ENCODE measurements at places on chromosomes 7 and 10.

DNA sequence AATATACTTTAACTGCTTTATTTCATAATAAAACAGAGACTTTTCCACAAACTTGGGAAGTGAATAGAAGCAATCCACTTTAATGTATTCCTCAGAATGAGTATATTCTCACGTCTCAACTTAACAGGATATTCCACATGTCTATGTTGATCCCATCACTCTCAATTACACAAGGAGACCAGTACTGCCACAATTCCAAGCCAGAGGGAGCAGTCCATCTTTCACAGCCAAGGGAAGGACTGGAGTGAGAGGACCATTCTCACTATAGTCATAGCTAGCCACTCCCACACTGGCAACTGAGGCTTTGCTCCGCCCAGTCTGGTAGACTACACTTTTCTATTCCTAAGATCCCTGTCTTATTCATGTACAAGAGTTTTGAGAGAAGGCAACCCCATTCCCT, 553.9 kb downstream of the CNTNAP2 start:
- no peak for DNase-seq

DNA sequence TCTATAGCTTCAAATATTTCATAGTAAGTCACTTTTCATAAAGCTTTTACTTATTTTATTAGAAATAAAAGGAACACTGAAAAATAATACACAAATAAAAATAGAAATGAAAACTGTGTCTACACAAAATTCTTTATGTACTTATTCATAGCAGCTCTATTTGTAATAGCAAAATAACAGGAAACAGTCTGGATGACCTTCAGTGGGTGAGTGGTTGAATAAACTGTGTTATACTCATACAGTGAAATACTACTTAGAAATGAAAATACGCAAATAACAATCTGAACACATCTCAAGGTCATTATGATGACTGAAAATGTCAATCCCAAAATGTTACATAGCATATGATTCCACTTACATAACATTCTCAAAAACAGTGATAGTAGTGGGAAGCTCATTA, 138.7 kb upstream of the PCLO start:
- no peak for DNase-seq

GRCh38 chr10:72272689-72273409, 875 bp upstream of the DDIT4 start:
- DNase-seq: peak; percentile 97

DNA sequence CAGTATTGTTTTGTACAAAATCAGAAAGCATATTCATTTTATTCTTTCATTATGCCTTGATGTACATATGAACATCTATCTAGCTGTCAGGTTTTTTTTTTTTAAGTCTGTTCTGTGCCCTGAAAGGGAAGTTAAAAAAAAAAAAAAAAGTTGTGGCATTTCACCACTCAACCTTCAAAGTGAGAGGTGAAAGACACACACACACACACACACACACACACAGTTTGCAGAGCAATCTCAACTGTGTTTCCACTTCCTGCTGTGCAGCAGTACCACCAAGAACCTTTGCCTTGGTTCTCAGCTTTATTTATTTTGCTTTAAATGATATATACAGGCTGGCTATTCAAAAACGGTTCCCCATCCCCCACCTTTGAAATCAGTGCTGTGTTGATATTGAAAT, 955.6 kb downstream of the GATA3 start:
- DNase-seq: no peak

GRCh38 chr7:153682628-153683027, 369.6 kb upstream of the DPP6 start:
- no peak for DNase-seq

GRCh38 chr7:118590107-118590506, 365.6 kb downstream of the ANKRD7 start:
- peak; percentile 11 for DNase-seq

- DNase-seq: no peak
These were observed 117.2 kb upstream of the GLCCI1 start for GRCh38 chr7:7851381-7851780.

GRCh38 chr10:31101123-31101522, 69.5 kb upstream of the ZNF438 start:
- no peak for DNase-seq

GRCh38 chr10:83983578-83984255, 155.6 kb upstream of the GHITM start:
- DNase-seq: peak; percentile 16

DNA sequence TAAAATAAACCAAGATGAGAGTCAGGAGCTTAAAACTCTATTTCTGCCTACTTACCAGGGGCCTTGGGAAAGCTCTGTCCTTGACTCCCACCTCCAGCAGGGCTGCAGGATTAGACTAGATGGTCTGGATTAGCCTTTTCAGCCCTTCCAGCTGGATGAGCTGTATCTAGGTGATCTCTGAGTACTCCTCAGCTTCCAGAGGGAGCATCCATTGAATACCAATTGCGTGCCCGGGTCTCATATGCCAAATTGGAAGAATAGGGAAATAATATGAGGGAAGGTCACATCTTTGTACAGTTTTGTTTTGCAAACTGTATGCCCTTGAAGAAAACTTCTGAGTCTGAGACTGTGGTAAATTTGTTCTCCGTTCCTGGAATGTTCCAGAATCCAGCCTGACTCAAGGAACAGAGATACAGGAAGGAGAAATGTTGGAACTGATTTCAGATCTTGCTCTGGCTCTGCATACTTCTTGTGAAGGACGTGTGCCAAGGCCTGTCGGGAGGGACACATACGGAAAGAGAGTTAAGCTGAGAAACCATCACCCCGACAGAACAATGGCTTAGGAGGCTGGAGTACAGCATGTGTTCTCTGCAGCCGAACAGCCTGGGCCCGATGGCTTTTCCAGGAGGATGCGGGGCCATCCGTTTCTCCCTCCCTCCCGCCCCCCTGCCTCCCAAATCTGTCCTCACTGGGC, 44.9 kb downstream of the MINDY4 start:
- no peak for DNase-seq

DNA sequence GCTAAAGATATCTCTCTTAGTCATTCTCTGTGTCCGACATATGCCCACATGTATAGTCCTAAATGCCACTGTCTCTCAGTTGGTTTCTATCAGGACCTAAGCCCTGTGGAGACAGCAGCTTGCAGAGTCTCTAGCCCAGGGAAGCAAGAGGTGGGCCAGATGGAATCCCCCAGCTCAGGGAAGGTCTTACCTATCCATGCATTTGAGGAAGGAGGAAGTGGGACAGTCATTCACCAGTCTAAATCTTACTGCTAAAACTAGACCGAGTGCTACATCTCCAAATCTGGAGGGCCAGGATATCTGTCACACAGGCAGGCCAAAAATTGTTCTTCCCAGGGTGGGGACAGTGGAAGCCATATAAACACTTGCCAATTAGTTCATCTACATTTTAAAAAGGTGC, 26.4 kb upstream of the HERPUD2 start:
- no peak for DNase-seq

DNA sequence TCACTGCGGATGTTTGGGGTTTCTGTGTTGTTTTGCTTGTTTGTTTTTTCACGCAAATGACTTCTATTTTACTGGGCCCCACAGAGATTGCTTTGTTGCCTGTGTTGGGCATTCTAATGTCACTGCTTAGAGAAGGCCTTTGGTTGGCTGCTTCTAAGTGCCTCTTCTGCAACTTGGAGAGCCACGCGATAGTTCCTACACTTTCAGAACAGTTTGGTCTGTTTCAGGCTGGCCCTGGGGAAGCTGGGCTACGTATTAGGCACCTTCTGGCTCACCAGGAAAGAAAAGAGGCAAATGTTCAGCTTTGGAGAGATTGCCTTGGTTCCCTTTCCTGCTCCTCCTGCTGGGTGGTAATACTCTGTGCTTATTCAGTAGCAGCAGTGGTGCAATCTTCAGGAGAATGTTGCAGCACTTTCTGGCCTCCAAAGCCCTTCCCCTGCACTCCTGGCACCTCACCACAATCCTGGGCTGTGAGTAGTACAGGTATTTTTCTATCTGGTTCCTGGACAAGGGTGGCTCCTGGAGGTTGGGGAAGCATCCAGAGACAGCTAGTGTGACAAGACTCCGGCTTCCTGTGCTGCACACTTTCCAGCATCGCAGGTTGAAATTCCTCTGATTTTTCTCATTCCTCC, 1.2 kb downstream of the ANTXRL start:
- DNase-seq: peak; percentile 89

- DNase-seq: no peak
These were observed 58.8 kb upstream of the AKR1E2 start for GRCh38 chr10:4767033-4767814.

DNA sequence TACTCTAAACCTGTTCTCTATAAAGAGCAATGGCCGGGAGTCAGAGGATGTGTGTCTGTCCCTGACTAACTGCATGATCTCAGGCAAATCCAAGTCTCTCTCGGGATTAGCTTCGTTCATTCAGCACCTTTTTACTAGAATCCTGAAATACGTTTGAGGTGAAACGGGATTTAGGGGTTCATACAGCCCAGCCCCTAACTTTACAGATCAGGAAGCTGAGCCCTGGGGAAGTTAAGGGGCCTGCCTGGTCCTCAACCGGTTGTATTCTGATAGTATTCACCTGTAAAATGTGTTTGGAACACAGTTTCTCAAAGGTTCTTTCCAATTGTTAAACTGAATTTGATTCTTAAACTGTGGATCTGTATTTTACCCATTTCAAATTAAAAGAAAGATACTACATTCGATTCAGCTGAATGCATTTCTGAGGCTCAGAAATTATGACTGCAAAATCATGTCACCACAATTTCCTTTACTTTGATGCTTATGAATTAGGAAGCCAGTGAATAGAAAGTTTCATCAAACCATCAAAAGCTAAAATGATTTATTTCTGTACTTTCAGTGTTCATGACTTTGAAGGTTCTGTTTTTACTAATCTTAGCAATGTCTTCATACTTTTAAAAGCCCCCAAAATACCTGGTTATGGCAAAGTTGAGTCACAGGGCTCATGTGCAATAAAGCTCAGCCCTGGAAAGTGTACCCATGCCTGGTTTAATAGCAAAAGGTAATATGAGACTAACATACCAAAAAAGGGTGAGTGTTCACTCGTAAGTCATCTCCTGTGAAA, 28.9 kb upstream of the EZH2 start:
- no peak for DNase-seq

DNA sequence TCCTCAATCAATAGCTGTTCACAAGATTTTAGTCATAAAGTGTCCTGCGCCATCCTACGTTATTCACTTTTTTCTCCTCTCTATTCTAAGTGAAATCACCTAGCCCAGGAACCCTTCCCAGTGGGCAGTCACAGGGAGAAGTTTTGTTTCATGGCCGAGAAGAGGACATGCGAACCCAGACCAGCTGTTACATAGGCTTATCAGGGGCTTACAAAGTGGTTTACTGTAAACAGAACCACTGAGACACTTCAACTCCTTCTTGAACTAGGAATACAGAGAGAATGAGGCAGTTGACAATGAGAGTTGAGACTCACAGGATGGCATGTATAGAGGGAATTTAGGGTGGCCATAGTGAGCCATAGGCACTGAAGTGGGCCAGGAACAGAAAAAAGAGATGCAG, 246.9 kb upstream of the GLI3 start:
- DNase-seq: no peak

GRCh38 chr7:35707422-35707821, 12.5 kb upstream of the HERPUD2 start:
- peak; percentile 89 for DNase-seq

GRCh38 chr7:15086862-15087261, 184.3 kb upstream of the DGKB start:
- DNase-seq: no peak

DNA sequence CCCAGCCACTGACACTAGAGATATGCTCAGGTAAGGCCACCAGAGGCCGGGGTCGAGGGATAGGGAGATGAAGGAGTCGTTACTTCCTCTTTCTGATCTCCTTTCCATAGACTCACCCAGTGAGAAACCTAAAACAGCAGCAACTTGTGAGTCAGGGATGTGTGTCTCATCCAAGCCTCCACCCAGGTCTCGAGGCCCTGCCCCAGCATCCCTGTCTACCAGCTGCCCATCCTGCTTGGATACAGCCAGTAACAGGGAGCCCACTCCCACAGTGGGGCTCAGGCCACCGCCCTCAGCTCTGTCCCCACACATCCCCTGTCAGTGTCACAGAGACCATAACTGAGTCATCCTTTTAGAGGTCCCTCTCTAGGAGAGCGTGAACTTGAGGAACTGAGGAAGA, 49.6 kb upstream of the CHST15 start:
- DNase-seq: no peak

GRCh38 chr7:22183522-22184280, 173.3 kb downstream of the RAPGEF5 start:
- DNase-seq: no peak

DNA sequence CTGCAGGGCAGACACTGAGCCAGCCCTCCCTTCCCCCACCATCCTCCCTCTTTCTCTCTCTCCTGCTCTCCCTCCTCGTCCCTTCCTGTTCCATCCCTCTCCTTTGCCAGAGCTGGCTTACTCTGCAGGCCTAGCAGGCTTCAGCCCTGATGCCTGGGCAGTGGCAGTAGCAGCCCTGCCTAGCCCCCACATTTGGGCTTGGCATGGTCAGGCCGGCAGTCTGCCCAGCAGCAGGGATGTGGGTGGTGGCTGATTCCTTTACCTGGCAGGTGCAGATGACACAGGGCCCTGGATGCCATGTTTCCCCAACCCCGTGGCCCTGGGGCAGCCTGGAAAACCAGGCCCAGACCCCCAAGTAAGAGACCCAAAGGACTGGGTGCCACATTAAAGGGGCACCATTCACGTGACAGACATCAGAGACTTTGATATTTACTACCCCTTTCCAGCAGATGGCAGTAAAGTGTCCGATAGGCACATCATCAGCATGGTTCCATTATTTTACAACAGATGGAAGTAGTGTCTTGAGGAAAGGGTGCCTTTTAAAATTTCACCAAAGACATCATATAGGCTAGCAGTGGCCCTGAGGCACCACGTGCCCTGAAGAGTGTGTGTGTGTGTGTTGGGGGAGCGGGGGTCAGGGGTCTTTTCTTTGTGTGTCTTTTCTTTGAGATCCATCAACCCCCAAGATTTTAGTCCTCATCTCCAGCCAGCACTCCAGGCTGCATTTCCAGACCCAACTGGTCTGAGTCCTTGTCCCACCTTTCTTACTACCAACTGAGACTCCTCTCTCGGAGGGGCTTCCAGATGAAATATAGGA, 5.9 kb downstream of the KCP start:
- no peak for DNase-seq

GRCh38 chr7:68121655-68122054, 1125.0 kb downstream of the TYW1 start:
- DNase-seq: no peak

DNA sequence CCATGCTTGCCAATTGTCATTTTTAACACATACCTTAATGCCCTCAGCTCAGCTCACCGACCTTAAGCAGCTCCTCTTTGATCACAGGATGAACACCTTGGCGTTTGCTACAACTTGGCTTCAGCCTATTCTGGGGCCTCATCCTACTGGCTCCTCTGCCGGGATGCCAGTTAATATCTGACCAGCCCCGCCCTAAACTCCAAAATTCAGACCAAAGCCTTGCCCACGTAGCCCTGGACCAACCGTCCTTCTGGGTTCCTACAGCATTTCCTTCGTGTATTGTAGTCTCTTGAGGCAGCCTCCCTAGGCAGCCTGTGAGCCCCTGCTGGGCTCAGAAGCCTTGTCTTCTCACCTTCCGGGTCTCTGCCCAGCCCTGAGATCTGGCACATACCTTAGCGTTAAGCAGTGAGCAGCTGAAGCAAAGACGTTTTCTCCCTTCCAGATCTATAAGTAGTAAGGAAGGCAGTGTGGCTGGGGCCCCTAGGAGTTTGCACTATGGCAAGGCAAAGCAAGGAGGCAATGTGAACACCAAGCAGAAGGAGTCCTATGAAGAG, 836 bp downstream of the ENO4 start:
- no peak for DNase-seq

All from trophoblast cell (in vitro differentiated cells and primary cell).